ENCODE measurements at places on chromosomes 1 and 21.

DNA sequence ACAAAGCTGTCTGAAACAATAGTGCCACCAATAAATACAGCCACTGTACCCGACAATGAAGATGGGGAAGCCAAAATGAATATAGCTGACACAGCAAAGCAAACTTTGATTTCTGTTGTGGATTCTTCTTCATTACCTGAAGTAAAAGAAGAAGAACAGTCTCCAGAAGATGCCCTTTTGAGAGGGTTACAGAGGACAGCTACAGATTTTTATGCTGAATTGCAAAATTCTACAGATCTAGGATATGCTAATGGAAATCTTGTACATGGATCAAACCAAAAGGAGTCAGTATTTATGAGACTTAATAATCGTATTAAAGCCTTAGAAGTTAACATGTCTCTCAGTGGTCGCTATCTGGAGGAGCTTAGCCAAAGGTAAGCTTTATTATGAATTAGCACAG lies 56.6 kb downstream of the SUCO start:
- DNase-seq: no peak

DNA sequence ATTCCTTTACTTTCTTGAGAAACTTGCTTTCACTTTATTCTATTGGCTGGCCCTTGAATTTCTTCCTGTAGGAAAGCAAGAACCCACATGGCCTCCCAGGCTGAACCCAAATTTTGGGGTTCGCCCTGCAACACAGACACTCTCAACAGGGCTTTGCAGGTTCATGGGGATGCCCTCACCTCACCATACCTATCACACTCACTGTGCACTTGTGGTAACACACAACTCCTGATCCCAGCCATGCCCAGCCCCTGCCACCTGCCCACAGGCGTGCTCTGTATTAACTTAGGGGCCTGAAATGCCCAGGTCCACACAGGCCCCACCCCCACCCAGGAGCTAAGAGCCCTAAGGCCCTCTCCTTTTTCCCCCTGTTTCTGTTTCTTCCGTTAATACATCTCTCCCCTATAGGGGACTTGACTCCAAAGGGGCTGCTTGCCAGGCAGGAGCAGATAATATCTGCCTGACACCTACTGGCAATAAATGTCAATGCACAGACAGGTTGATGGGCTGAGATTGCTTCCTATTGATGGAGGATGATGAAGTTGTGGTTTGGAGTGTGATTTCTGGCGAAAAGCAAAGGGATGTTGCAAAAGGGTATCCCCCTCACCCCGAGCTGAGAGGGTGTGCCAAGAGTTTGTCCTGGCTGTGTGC lies 171.5 kb downstream of the AJAP1 start:
- no peak for DNase-seq

GRCh38 chr1:84122780-84123382 lies 21.2 kb upstream of the PRKACB start:
- DNase-seq: no peak

GRCh38 chr1:221574529-221574928 lies 167.4 kb downstream of the DUSP10 start:
- no peak for DNase-seq

DNA sequence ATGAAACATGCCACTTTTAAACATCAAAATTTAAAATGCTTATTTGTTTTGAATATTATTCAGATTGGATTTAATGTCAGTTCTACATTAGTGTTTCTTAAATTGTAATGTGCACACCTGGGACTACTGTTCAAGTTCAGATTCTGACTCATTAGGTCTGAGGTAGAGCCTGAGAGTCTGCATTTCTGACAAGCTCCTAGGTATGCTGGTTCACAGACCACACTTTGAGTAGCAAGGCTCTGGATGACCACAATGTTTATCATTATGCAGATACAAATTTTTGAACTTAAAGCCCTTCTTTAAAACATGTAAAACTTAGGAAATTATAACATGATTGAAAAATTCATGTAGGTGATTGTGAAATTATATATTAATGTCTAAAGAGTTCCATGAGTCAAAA lies 40.2 kb downstream of the TTLL7 start:
- DNase-seq: no peak

All from progenitor cell of endocrine pancreas (in vitro differentiated cells).